Stimulated activated CD8-positive, alpha-beta memory T cell treated with anti-CD3 and anti-CD28 coated beads, Interleukin-7, amount 100 ng/mL, for 48 hours (primary cell): ENCODE measurements at places on chromosomes 16 and 17.

GRCh38 chr17:73262676-73263642 lies 1.3 kb upstream of the CPSF4L start:
- DNase-seq, result no peak

GRCh38 chr16:19885451-19886072 lies 914 bp upstream of the GPRC5B start:
- no peak for DNase-seq

- DNase-seq, result no peak
Measured at GRCh38 chr16:30068750-30069610, 3.4 kb downstream of the ALDOA start.

GRCh38 chr16:65313936-65314626 lies 192.2 kb upstream of the CDH11 start:
- no peak for DNase-seq

GRCh38 chr17:79508291-79508716 lies 102.5 kb downstream of the RBFOX3 start:
- no peak for DNase-seq

DNA sequence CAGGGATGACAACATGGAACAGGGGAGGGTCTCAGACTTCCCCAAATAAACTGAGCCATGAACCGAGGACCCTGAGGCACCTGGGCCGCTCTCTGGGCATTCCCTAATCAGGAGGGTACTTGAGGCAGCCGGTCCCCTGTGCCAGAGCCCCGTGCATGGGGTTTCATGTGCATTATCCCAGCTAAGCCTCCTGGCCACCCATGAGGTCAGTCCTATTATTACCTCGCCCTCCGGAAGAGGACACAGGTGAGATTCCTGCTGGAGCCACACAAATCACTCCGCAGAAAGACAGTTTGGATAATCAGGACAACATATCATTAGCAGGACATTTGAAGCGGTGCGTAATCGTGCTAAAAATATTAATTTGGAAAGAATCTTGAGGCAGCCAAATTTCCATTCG lies 274.0 kb downstream of the PARN start:
- DNase-seq, result no peak

DNA sequence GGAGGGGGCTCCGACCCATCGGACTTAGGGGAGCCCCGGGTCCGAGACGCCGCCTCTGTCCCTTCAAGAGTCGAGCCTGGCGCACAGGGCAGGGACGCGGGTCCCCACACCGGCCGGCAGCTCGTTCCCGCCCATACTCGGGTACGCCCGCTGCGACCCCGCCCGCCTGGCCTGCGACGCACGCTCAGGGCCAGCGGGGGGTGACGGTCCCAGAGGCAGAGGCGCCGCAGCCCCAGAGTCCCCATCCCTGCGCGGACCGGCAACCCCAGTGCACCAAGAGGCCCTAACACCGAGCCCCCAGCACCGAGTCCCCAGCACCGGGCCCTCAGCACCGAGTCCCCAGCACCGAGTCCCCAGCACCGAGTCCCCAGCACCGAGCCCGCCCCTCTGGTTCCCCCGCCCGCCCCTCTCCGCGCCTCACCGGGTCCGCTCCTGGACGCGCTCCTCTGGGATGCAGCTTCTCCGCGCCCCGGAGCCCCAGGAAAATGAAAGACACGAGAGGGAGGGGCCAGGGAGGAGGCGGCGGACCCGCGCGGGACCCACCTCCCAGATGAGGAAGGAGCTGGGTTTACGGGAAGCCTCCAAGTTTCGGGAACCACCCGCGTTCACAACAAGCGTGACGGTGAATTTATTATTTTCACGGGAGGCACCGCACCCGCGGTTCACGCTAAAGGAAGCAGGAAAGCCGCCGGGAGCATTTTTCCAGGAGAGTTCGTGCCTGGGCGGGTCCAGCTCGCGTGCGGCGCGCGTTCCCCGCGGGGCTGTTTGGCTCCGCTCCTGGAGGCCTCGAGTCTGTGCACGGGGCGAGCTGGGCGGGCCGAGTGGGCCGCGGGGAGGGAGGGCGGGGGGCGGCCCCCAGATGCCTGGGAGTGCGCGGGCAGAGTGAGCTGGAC lies at the start of gene SECTM1:
TSS of gene SECTM1 (minus strand) at position 488 of the 893 bp plus-strand sequence. CDS start 6,526 bp downstream, outside the sequence.
- no peak for DNase-seq

DNA sequence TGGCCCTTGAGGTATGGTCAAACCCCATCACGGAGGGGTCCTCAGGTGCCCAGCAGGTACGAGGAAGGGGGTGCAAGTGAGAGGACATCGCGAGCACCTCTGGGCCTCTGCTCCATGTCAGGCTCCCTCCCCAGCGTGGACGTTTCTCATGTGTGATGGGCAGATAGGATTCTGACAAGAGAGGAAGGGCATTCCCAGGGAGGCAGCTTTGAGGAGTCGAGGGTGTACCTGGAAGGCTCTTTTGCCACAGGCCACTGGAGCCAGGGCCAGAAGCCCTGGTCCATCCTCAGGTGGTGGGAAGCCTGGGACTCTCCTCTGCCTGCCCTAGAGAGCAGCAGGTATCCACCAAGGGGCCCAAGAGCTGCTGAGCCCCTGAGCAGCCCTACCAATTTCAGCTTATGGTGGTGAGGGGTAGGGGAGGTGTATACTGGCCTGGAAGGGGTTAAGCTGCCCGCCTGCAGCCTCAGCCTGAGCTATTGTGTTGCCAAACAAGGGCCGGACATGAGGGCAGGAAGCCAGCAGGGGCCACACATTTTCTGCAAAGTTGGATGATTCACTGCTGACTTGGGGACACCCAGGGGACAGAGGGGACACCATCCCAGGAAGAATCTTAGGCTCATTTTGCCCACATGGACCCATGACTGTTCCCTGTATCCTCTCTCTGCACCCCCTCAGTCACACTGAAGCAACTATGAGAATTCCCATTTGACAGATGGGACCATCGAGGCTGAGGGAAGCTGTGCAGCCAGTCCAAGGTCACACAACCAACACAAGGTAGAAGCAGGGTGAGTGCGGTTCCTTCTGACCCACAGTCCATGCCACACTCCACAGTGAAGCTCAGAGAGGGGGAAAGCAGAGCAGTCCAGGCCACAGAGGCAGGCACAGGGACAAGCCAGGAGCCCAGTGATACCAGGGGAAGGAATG lies 1.7 kb downstream of the CDH5 start:
- DNase-seq, result no peak

DNA sequence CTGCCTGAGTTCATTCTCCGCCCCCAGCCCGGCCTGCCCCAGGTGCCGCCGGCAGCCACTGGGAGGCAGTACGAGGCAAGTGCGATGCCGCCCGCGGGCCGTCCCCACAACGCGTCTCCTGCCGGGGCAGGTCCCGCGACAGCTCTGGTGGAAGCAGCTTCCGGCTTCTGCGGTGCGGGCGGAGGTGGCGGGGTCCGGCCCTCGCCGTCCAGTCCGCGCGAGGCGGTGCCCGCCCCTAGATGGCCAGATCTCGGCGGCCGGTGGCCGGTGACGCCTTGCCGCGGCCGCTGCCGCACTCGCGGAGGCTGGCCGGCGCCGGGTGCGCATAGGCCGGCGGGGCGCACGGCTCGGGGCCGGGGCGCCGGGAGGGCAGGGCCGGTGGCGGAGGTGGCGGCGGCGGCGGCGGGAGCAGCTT lies 1.8 kb downstream of the GJD3 start:
- DNase-seq, result peak; percentile 69

GRCh38 chr17:15340966-15341365 lies 431 bp downstream of the TEKT3 start:
- no peak for DNase-seq

GRCh38 chr16:56192986-56193945 lies 2.0 kb downstream of the GNAO1 start:
- no peak for DNase-seq

DNA sequence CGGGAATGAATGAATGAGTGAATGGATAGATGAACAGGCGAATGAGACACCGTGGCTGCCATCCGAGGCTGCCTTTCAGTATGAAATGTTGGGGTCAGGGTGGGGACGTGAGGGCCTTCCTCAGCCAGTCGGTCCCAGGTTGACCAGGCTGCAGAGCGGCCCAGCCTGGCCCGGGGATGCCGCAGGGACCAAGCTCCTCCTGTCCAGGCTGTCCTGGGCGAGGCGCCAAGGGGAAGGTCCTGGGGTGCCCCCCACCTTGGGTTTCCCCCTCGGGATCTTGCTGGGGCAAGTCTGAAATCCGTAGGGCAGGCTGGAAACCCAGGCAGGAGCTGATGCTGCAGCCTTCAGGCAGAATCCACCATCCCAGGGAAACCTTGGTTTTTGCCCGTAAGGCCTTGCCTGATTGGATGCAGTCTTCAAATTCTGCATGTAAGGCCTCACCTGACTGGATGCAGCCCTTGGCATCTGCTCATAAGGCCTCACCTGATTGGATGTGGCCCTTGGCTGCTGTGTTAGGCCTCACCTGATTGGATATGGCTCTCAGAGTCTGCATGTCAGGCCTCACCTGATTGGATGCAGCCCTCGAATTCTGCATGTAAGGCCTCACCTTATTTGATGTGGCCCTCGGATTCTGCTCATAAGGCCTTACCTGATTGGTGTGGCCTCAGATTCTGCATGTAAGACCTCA lies 61.7 kb upstream of the ZNF469 start:
- DNase-seq, result no peak

DNA sequence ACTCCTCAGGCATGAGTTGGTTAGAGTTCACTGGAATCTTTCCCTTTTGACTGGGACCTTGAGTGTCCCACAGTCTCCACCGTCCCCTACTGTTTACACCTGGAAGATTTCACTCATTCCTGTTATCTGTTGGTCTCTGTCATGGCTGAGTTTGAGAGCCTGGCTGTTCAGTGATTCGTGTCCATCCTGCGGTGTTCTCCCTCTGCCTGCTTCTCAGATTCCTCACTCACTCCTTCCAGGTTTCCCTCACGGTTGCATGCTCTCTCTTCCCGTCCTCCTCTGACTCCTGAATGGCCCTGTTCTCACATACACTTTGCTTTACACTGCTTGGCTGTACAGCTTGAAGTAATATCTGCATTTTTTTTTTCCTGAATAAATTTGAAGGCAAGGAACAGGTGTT lies 24.5 kb downstream of the OR1D5 start:
- no peak for DNase-seq

- no peak for DNase-seq
Measured at GRCh38 chr16:1757714-1758461, 13.5 kb downstream of the NME3 start.

- DNase-seq, result no peak
Measured at GRCh38 chr17:61463316-61464129, 11.3 kb downstream of the TBX4 start.

DNA sequence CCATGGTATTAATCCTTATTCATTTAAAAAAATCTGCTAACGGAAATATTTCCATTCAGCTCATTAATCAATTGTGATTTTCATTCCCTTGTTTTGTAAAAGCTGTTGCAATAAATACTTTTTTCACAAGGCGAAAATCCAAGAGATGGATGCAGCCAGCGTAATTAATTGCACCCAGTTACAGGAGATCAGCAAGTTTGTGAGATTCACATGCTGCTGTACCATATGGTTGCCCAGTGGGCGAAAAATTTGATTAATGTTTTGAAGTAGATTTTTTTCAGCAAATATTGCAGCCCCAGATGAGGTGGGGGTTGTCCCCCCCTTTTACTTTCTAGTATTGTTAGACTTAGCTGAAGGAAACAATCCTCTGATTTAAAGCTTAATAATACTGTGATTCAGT lies 186.6 kb downstream of the WWOX start:
- DNase-seq, result no peak

- no peak for DNase-seq
Measured at GRCh38 chr16:4376893-4377572, 5.4 kb downstream of the VASN start.

GRCh38 chr17:35536664-35537171 lies 760 bp downstream of the SLFN12L start:
- DNase-seq, result no peak

- DNase-seq, result no peak
Measured at GRCh38 chr16:12674071-12674470, 129.6 kb downstream of the CPPED1 start.

- DNase-seq, result no peak
Measured at GRCh38 chr17:67571478-67571877, 146.3 kb upstream of the NOL11 start.
